Sciatic nerve (tissue), 2 donors: ENCODE measurements at places on chromosomes 4 and X. TPM values are rescaled to one million over a fixed set of nuclear protein-coding genes. Genes with fewer than 3 reads are reported as not detected.
A peak's percentile ranks its signal among the peaks of the same experiment; 100 is the strongest.

- no peak for DNase-seq
Measured at GRCh38 chr4:95213366-95213765, 335.4 kb downstream of the UNC5C start.

- peak; percentile 64 for DNase-seq
Measured at GRCh38 chr4:148444296-148445070, 2.3 kb upstream of the NR3C2 start.

GRCh38 chr4:75107755-75108612 lies 175.1 kb downstream of the PARM1 start:
- DNase-seq = no peak

DNA sequence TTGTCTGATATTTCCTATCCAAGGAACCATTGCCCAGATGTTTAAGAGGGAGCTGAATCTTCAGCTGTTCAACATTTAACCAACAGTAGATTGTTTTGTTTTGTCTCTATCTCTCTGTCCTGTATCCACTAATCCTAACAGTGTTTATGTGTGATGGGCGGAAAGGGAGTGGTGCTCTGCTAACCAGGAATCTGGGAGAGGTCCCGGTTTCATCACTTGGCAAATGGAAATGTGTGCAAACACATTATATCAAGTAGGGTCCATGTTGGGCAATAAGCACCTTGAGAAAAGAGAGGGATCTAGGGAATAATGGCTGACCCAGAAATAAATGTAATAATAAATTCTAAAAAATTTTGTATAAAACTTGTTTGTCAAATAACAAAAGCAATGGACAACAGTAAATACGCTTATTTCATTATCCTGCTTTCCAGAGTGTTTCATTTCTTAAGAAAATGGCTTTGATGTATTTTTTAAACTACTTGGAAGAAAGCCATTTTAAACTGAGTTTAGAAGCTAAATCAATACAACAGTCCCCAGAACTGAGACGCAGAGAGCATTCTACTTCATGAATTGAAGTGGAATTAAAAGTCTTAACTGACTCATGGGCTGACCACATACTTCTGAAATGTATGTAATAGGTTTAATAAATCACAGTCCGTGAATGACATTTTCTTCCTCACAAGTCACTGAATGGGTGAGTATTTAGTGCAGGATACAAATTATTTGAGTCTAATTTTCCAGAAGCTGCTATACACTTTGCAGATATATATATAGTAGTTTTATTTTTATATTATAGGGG lies 55.8 kb downstream of the EMCN start:
- no peak for DNase-seq

DNA sequence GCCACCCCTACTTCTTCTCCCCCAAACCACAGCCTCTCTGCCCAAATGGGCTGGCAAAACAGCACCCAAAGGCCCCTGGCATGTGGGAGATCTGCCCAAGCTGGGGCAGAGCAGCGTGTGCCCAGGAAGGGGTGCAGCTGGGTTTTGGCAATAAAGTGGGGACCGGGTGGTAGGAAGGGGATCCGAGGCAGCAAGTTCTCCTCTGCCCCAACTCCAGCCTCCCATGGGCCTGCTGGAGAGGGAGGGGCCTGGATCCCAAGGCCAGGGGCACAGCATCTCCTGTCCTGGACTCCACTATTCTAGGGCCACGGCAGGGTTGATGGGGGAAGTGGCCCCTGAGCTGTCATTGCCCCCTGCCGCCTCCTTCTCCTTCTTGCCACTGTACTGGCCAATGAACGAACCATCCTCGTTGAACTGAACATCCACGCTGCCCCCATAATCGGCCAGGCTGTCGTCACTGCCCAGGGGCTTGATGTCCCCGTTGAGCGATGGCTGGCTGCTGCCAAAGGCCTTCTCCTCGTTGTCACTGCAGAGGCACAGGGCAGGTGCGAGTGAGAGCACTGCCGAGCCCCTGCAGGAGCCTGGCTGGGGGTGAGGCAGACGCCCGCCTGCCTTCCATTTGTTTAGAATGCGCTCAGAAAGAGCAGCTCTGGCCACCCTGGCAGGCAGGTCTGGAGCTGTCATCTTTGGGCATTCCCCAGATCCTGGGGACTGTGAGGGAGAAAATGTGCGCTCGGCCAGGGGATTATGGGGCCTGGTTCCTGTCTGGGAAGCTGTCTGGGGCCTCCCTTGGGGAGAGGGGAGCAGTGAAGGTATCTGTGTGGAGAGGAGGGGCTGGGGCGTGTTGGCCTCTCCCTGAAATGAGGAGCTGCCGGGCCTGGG lies 23.4 kb downstream of the L1CAM start:
- DNase-seq = no peak

GRCh38 chr4:55545151-55545550 lies 1.6 kb downstream of the CLOCK start:
- no peak for DNase-seq

DNA sequence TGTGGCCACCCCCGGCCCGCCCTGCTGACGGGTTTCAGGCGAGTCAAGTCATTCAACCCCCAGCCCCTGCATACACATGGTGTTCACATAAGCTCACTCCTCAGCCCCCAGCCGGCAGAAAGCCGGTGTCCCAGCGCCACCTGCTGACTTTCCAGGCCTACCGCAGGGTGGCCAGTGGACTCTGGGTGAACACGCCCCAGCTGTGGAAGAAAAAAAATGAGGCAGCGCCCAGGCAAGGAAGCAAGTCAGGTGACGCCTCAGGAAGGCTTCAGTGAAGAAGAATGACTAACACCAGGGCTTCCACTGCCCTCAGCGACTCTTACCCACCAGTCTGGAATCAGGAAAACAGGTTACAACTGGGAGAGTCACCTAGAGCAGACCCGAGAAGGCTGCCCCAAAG lies 15.8 kb downstream of the BCAP31 start:
- DNase-seq = peak; percentile 82

Gene XAGE1A
- not detected for total RNA-seq

DNA sequence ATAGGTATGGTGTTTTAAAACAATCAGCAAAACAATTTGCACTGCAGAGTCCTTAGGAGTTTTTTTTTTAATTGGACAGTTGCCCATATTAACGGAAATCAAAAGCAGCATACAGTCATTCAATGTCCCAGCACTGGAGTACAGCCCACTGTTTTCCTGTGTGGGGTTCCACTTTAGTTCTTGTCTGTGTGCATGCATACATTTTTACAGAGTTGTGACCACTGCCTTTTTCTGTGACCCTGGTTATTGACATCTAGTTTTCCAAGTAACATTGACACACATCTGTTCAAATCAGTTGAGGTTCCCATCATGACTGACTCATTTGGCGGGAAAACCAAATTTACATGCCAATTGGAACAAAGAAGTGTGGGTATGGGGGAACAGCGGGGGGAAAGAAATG lies 83.3 kb downstream of the HPRT1 start:
- no peak for DNase-seq

DNA sequence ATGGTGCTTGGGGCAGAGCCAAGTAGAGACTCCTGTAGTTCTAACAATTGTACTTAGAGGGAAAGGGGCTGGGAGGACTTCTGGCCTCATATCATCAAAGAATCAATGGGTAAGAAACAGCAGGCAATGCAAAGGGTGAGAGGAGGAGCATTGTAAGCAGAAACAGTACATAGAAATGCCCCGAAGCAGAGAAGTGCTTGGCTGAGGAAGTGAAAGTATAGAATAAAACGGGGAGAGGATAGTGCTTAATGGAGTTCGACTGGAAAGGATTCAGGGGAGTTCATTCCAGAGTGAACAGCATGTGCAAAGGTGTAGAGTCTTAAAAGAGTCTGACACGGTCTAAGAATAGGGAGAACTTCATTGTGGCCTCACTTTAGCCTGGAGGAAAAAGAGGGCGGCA lies 103.0 kb downstream of the SYNPO2 start:
- no peak for DNase-seq

Gene AMBN
- not detected for total RNA-seq

GRCh38 chrX:72125331-72126047 lies 6.2 kb downstream of the RTL5 start:
- DNase-seq = no peak

Gene WAS
- 14.4 TPM for total RNA-seq

Gene PDCL2
- total RNA-seq = not detected

Gene FHDC1
- total RNA-seq = 3.9 TPM

DNA sequence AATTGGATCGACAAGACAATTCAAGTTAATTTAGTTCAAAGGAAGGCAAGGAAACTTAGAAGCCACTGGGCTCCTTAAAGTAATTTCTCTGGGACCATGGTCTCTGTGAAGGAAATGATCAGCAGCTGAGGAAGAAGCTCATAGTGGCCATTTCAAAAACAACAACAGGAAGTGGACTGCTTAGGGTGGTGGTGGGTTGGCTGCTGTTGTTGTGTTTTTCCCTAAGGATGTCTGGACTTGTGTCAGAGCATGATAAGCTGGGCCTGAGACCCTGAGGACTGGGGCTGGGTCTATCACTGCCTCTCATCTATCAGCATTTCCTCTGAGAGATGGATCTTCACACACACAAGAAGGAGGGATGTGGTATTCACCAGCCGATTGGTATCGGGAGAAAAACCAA lies 18.3 kb downstream of the KDR start:
- no peak for DNase-seq

Gene LNX1
- 7.9 TPM for total RNA-seq

Gene MAGED4
- 7.1 TPM for total RNA-seq

- DNase-seq = no peak
Measured at GRCh38 chr4:26784207-26784865, 76.3 kb upstream of the STIM2 start.

DNA sequence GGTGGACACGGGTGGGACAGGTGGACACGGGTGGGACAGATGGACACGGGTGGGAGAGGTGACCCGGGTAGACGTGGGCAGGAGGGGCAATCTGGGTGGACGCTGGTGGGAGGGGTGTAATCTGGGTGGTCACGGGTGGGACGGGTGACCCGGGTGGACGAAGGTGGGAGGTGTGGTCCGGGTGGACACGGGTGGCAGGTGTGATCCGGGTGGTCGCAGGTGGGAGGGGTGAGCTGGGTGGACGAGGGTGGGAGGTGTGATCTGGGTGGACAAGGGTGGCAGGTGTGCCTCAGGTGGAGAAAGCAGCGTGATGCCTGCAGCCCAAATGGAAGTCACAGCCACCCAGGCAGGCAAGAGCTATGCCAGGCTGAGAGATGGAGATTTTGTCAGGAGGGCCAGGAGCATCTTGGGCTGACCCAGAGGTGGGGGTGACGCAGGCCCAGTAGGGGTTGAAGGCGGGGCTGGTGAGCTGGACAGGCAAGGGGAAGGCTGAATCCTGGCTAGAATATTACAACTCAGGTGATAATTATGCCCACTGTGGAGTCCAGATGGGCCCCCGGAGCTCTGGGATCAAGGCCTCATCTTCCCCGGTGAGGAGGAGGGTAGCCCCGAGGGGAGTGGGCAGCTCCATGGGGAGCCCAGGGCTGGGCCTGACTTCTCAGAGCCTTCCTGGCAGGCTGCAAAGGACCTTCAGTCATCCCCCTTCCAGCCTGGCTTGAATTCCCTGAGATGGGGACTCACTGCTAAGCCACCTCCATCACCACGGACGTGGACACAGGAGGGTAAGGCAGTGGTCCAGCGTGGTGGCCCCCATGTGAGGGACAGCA lies 100.0 kb downstream of the ADRA2C start:
- peak; percentile 50 for DNase-seq
